ENCODE measurements at places on chromosomes 2 and 18.

DNA sequence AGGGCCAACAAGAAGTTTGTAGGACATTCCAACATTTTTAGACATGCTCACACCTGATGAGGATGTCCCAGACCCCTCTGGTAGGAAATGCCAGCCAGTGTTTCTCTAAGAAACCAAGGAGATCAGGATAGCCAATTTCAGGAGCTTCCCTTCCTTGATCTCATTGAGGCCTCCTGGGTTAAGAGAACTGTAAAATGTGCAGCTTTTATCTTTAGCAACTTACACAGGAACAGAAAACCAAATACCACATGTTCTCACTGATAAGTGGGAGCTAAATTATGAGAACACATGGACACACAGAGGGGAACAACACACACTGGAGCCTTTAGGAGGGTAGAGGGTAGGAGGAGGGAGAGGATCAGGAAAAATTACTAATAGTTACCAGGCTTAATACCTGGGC lies 99.6 kb upstream of the MAP2 start:
- DNase-seq = no peak

DNA sequence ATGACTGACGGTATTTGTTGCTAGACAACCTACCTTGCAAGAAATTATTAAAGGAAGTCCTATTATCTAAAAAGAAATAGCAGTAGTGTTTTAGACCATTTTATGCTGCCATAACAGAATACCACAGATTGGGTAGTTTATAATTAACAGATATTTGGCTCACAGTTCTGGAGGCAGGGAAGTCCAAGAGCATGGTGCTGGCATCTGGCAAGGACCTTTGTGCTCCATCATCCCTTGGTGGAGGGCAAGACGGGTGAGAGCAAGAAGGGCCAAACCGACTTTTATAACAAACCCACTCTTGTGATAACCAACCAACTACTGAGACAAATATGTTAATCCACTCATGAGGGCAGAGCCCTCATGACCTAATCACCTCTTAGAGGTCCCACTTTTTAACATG lies 91.2 kb downstream of the DYNC1I2 start:
- no peak for DNase-seq

DNA sequence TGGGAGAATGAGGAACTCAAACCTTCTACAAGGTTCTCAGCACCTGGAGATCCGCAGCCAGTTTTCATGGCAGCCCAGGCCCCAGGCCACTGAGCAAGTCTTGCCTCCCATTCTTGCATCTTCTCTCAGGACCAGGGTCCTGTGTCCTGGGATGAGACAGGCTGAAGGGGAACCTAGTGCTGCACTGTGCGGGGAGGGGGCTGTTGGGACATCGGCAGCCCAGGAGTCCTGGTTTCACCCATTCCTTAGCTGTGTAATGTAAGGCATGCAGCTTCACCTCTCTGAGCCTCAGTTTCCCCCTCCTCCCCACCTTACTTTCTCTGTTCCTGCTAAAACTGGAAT lies 43.9 kb downstream of the TNS1 start:
- no peak for DNase-seq

GRCh38 chr18:5490753-5491480 lies 52.9 kb downstream of the EPB41L3 start:
- DNase-seq = no peak

GRCh38 chr2:105866216-105867185 lies 121.8 kb downstream of the NCK2 start:
- DNase-seq = no peak

- peak; percentile 69 for DNase-seq
Observed at GRCh38 chr2:105749583-105750400, 5.1 kb downstream of the NCK2 start.

- DNase-seq = no peak
Observed at GRCh38 chr2:221388891-221389290, 183.2 kb downstream of the EPHA4 start.

- DNase-seq = no peak
Observed at GRCh38 chr2:240868286-240869108, at the start of gene AGXT. Gene AGXT (plus strand): TSS chr2:240868824. CDS start chr2:240868866, 42 bp downstream.

- peak; percentile 16 for DNase-seq
Observed at GRCh38 chr18:46069524-46069923, 2.5 kb downstream of the PSTPIP2 start.

- no peak for DNase-seq
Observed at GRCh38 chr18:36405611-36406010, 108.1 kb downstream of the FHOD3 start.

GRCh38 chr2:186848873-186849578 lies at the start of gene ZSWIM2:
Gene ZSWIM2 (minus strand): TSS chr2:186849170. CDS start chr2:186849130, 40 bp downstream.
- peak; percentile 22 for DNase-seq

DNA sequence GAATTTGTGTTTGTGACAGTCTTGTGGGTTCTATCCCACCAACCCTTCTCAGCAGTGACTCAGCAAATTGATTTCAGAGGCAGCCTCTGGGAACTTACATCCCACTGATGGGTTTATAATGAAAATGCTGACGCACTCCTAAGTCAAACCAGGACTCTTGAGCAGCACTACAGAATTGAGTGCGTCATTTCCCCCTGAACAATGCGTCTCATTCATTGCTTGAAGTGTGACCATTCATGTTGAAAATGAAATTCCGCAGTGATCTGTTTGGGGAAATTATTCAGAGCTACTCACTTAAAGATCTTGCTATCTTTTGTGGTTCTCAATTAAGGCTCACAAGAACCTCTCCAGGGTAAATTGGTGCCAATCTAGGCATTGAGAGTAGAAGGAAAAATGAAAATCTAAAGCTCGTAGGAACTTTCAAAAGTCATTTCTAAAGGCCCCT lies 417.7 kb upstream of the SLC14A2 start:
- peak; percentile 27 for DNase-seq

DNA sequence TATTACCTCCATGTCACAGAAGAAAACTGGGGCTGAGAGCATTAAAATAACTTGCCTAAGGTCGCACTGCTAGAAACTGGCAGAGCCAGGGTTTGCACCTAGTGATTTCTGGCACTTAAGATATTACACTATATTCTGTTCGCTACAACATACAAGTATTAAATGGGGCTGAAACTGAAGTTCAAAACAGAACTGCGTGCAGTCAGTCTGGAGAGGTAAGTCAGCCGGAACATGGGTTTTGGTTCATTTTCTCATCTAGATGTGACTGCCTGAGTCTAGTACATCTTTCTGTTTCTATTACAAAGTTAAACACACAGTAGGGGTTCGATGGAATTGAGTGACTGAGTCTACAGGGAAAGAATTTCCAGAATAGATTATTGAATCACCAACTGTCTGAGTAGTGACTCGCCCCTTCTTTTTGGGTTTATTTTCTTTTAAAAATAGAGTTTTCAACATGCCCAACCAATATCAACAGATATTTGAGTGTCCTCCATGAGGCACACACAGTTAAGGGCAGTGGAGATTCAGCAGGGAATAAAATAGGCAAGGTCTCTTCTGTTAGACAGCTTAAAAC lies 150.8 kb downstream of the RNF152 start:
- no peak for DNase-seq

GRCh38 chr2:8252997-8253694 lies 428.7 kb upstream of the ID2 start:
- no peak for DNase-seq

DNA sequence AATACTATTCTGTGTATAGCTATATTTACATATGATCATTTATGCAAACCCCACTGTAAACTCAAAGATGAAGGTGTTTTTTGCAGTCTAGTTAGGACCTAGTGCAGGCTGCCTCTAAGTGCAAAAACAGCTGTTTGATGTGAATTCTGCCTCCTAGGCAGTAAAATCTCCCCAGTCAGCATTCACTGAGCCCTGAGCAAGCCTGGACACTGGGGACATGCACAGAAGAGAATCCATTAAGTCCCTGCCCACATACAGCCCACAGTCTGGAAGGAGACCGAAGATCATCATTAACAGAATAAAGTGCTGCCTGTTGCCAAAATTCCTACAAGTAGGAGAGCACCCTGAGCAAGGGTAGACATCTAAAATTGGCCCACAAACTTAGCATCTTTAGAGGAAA lies 14.4 kb upstream of the BIN1 start:
- DNase-seq = no peak

DNA sequence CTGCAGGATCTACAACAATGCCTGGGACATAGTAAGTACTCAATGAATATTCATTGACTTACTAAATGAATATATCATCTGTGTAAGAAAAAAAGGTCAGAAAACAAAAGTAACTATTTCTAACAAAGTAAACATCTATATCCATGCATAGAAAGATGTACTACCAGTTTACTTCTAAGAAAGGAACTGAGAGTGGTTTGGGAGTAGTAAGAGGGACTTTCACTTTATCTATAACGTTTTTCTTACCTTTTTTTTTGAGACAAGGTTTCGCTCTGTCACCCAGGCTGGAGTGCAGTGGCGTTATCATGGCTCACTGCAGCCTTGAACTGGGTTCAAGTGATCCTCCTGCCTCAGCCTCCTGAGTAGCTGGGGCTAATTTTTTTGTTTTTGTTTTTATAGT lies 25.7 kb downstream of the DHX57 start:
- no peak for DNase-seq

DNA sequence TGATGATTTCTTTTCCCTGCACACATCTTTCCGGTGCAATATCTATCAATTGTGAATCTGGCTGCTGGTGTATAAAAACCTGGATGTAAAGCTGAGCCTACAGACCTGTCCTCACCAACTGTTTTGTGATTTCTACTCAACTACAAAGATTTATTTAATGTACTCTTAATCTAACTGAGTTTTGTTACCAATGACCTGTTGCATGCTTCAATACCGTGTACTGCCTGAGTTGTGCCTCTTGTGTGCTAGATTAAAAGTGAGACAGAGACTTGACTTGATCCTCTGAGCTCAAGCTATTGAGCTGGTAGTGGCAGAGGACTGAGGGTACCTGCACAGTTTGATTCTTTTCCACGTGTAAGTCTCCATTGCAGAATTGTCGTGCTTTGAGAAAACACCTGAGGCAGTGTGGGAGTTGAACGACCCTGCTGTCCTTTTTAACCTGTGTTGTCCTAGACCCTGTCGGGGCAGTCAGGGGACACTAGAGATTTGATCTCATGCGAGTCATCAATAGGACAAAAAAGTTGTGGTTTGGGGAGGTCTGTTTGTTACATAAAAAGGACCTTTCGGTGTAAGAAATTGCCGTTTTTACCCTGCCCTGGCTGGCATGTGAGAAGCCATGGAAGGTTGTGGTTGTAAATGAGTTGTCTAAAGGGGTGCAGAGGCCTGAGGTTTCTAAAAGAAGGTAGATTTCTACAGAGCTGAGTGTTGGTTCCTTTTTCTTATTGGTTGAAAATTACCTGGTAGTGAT lies 231.3 kb downstream of the ALPK2 start:
- DNase-seq = no peak

DNA sequence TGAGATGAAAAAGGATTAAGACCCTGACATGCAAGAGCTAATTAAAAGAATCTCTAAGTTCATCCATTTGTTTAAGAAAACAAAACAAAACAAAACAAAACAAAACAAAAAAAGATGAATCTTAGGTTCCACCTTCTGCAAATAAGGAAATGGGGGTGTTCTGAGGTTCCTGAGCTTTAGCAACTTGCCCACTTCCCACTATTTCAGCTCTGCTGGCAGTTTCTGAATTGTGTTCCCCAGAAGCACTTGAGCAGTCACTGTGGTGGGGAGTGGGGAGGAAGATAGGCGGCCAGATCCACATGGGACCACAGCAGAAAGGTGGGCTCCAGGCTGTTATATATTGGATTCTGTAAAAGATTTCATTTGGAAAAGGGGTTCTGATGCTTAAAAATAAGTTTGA lies 20.3 kb downstream of the INO80C start:
- no peak for DNase-seq

GRCh38 chr18:34640276-34640675 lies 69.8 kb upstream of the DTNA start:
- no peak for DNase-seq

- peak; percentile 66 for DNase-seq
Observed at GRCh38 chr2:238864207-238865014, 16.5 kb downstream of the TWIST2 start.

DNA sequence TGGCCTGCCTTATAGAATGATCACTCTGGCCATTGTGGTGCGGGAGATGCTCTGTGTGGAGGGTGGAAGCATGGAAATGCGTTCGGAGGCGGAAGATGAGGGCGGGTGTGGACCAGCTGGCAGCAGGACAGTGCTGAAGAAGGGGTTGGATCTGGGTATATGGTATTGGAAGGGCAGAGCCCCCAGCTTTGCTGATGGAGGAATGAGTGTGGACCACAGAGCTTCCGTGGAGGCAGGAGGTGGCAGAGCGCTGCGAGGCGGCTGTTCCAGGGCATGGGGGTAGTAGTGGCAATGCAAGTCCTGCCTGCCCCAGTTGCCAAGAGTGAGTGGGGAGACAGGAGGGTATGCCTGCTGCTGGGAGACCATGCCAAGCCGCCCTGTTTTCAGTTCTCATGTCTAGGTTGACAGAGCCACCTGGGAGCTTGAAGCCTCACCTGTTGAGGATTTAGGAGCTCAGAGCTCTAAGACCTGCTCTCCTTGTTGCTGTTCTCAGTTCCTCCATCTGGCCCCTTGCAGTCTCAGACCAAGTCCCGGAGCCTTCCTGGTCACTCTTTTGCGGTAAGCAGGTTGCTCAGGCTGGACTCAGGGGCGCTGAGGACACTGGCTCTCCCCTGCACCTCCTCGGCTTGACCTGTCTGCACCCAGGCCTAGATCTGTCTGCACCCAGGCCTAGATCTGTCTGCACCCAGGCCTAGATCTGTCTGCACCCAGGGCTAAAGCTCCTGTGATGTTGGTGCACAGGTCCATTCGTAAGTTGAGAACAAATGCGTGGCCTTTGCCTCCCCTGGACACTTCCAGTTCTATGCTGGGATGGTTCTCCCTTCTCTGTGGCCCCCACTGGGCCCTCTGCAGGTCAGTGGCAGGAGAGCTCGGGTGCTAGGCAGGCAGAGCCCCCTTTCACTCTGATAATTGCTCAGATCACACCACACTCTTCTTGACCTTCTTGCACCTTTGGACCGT lies 290.5 kb upstream of the HS6ST1 start:
- DNase-seq = no peak

GRCh38 chr18:64244571-64244970 lies 95.7 kb upstream of the LINC00305 start:
- no peak for DNase-seq

DNA sequence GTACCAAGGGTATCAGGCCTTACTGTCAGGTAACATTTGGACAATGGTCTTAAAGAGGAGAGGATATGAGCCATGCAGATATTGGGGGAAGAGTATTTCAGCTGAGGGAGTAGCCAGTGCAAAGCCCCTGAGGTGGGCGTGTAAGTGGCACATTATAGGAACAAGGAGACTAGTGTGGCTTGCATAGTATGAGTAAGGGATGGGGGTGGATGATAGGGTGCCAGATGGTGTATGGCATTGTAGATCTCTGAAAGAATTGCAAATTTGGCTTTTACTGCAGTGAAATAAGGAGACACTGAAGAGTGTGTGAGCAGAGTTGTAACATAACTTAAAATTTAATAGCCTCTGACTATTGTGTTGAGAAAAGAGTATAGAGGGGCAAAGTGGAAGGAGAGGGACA lies 244.0 kb downstream of the PDE11A start:
- DNase-seq = no peak
